Iris pigment epithelial cell (primary cell): ENCODE measurements at places on chromosomes 3 and 15.
A peak's percentile ranks its signal among the peaks of the same experiment; 100 is the strongest.

DNA sequence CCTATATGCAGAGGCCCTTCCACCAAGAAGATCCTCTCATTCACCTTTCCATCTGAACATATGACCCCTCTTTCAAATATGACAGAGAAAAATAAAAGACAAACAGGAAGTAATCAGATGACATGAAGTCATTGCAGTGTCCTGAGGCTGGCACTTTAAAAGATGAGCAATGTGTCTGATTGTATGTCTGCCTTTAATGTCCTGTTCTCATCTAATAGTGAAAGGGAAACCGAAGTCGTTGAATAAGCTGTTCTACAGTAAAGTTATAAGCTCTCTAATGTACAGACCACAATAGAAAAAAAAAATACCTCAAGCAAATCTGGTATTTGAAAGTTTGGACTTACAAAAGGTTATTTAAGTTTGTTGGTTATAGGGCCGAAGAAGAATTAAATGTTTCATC lies 243.0 kb downstream of the CLSTN2 start:
- no peak for DNase-seq

DNA sequence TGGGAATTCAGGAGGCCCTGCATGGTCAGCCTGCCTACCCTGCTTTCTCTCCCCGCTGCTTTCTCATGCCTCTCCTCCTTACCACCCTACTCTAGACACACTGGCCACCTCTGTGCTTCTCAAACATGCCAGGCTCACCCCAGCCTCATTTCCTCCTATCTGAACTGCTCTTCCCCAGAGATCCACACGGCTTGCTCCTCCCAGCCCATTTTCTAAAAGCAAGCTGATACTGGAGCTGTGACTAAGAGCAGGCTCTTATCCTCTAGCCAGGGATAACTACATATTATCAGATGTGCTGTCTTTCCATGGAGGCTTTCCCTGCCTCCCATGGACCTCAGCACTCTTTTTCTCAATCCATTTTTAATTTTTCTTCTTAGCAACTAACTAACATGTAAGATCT lies 85.9 kb downstream of the BOC start:
- DNase-seq = no peak

DNA sequence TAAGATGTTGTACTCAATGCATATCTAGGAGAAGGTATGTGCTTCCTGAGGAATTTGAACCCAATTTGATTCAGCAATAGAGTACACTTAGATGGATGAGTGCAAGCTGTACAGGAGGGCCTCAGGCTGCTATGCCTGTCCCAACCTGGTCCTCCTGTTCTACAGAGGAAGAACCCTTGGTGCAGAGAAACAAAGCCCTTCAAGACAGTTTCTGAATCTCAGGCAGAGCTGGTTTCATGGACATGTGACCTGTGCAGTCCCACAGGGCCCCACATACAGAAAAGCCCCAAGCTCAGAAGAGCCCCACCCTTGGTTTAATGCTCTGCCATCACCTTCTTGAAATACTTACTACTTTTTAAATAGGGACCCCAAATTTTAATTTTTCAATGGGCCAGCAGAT lies 15.3 kb downstream of the FOXP1 start:
- no peak for DNase-seq

GRCh38 chr3:33111581-33111980 lies 2.2 kb upstream of the CRTAP start:
- DNase-seq = no peak

- no peak for DNase-seq
Observed at GRCh38 chr3:53823026-53823955, 22.9 kb downstream of the CHDH start.

- DNase-seq = peak; percentile 73
Observed at GRCh38 chr3:72969766-72970165, 26.8 kb upstream of the PPP4R2 start.

DNA sequence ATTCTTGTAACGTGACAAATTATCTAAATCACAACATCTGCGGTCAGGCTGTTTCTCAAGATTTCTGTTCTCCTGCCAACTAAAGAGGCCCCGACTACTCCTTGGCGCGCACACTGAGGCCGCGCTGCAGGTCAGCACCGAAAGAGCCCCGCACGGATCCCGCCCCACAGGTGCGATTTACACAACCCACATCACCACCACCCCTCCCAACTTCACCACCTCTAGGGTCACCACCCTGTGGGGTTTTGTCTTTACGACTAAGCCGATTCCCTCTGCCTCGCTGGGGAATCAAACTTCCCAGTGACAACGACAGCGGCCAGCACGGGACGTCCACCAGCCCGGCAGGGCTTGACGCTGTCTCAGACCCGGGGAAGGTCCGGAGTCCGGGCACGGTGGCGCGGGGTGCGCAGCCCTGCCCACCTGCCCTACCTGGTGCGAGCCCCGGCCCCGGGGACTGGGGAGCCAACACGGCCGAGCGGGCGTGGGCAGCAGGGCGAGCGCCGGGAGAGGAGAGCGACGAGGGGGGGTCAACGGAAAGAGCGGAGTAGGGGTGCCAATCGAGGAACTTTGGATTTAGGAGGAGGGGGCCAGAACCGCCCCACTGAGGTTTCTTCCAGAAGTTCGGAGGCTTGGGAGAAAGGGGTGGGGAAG lies 764 bp downstream of the UACA start:
- peak; percentile 81 for DNase-seq

DNA sequence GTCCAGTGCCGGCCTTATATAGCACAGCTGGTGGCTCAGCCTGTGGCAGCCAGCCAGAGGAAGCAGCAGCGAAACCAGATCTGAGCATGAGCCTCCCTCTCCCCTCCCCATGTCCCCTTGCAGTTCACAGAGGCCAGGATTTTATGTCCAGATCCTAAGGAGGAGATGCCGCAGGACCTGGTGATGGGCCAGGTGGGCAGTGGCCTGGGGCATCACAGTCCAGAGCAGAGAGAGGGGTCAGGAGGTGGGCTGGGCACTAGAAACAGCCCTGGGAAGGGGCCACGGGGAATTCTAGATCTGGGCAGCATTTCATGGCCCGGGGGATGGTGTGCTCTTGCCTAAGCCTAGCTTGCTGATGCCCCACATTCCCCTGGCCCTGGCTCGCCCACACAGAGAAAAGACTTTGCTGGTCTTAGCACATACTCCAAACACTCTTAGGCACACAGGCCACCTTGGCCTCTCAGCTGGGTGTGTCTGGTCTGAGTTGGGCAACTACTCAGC lies 259 bp upstream of the CILP start:
- peak; percentile 60 for DNase-seq

- no peak for DNase-seq
Observed at GRCh38 chr3:182692021-182692420, 101.3 kb upstream of the ATP11B start.

DNA sequence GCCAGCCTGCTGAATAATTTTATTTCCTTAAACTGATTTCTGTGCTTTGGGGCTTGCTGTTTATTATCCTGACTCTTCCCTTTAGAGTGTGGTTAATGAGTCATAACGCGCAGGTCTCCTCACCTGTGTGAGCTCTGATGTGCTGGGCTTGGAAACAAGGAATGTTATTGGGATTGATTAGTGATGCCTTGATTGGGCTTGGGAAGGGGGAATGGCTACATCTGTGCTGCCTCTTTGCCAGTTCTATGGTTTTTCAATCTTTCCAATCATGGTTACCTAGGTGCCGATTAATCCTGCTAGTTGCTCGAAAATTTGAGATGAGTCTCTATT lies 161.0 kb downstream of the THSD4 start:
- no peak for DNase-seq

DNA sequence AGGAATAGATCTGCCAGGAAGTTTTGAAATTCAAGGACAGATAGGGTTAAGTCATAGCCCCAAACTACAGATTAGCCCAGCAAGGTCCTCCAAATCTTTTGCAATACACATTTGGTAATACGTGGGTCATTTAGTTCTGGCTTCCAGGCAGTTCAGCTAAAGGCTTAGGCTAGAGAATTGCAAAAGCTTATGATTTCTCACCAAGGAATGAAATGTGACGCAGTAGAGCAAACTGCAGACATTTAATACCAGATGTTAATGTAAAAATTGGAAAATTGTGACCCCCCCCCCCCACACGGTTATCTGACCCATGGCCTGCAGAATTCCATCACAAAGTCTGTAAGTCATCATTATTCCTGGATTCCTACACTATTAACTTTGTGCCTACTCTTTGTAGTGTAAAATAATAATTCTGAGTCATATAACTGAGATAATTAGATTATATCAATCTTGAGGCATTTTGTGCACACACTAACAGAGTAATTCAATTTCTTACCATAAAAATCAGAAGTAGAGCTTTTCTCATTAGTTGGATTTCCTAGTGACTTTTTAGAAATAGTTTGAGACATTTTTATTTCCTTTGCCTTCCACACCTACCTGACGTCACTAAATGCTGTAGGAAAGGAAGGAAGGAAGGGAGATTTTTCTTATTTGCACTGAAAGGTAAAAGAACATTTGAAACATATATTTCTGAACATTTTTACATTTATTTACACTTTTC lies 235.2 kb downstream of the DTWD1 start:
- peak; percentile 99 for DNase-seq

GRCh38 chr3:24254649-24255048 lies 240.0 kb downstream of the THRB start:
- peak; percentile 79 for DNase-seq

- peak; percentile 57 for DNase-seq
Observed at GRCh38 chr3:111936967-111937366, 41.9 kb upstream of the ABHD10 start.

DNA sequence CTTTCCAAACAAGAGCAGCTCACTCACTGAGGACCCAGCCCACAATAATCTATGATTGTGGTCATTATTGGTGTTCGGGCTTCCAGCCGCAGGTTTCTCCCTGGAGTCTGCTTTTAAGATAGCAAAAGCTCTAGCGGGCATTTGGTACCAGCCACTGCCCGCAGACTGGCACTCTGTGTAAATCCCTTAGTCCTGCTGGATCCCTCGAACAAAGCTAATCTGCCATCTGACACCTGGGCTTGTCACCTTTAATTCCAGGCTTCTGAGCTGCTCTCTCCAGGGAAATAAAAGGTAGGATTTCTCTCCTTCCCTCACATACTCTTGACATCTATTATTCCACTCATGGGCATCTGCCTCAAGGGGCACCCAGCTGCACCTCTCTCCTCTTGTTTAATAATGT lies 158.7 kb downstream of the PDCD6IP start:
- DNase-seq = no peak

DNA sequence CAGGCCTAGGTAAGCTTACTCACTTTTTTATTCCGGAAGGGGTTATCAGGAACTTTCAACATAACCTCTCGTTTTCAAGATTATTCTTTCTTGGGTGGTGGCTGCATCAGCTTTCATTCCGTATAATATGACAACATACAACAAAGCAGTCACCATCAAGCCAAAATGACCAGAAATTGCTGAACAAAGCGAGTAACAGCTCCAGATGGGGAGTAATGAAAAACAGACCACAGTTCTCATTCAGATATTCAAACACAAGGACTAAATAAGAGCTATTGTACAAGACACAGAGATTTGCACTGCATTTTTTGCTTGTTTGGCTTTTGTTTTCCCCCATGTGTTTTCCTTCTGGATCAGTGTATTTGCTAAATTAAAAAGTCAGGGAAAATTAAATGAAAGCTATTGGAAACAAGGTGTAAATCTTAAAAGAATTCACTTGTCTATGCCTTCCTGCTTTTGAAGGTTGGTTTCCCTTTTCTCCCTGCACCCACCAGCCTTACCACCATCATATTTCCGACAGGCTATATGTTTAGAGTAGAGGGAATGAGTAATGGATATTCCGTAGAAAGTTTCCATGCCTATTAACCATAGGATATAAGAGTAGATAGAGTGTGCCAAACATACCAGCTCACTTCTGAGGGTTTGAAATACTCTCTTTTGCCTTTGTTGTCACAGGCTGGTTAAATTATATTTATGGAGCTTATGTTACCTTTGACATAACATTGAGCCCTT lies 213.6 kb downstream of the RBMS3 start:
- peak; percentile 34 for DNase-seq

DNA sequence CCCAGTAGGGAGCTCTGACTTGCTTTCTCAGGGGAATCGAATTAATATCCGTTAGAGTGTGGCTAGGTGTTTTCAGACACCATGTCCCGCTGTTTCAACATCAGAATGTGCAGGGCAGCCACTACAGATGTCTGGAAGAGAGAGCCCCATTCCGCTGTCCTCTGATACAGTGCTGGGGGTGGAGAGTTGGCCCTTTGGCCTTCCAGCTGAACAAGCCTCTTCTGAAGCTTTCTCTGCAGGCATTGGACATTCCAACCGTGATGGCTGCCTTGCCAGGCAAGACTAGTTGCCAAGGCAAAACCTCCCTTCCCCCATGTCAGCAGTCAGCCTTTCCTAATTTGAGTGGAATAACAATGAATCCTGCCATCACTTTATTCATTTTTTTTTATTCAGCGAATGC lies 1.5 kb downstream of the FAH start:
- DNase-seq = peak; percentile 27

GRCh38 chr3:171525437-171525836 lies 65.2 kb upstream of the TNIK start:
- DNase-seq = peak; percentile 42

DNA sequence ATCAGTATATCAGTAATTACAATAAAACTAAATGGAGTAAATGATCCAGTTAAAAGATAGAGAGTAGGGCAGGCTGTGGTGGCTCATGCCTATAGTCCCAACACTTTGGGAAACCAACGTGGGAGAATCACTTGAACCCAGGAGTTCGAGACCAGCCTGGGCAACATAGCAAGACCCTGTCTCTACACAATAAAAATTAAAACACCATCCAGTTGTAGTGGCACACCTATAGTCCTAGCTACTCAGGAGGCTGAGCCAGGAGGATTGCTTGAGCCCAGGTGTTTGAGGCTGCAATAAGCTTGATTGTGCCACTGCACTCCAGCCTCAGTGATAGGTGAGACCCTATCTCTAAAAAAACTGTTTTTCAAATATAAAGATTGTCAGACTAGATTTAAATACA lies 5.9 kb upstream of the KCNMB3 start:
- no peak for DNase-seq

DNA sequence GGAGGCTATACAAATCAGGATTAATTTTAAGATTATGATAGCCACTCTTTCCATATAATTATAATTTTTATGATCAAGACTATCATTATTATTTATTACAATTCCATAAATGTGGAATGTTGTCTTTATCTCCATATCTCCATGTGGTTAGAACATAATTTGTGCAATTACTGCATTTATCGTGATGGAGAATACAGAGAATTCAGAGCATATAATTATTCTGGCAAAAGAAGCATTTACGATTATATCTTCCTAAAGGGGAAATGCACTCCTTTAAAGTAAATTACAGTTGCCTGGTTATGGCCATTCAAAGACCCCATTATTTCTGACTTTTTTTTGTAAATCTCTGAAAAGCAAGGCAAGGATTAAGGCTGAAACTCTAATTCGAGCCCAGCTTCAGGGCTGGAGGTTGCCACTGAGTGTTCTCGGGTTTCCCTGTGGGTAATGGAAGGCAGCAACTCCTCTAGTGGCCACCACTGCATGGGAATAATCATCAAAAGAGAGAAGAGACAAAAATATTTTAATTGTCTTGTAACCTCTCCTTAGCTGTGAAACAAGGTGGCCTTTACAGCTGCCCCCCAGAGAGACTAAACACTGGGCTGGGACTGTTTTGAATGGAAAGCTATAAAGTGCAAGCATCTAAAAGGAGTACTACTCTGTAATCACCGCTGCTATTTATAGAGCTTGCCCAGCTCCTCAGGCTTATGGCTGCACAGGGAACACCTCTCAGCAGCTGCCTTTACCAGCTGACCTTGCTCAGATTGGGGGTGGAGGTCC lies 59.8 kb upstream of the PRTG start:
- no peak for DNase-seq

GRCh38 chr3:20160230-20160629 lies 25.8 kb downstream of the SGO1 start:
- no peak for DNase-seq

GRCh38 chr3:188026191-188026968 lies 127.6 kb upstream of the LPP start:
- no peak for DNase-seq
